ENCODE measurements at places on chromosomes 12 and 14.

- no peak for DNase-seq
Measured at GRCh38 chr14:62244221-62244620, 482.0 kb downstream of the SNAPC1 start.

GRCh38 chr12:103207936-103208335 is 250.5 kb downstream of the ASCL1 start:
- no peak for DNase-seq

DNA sequence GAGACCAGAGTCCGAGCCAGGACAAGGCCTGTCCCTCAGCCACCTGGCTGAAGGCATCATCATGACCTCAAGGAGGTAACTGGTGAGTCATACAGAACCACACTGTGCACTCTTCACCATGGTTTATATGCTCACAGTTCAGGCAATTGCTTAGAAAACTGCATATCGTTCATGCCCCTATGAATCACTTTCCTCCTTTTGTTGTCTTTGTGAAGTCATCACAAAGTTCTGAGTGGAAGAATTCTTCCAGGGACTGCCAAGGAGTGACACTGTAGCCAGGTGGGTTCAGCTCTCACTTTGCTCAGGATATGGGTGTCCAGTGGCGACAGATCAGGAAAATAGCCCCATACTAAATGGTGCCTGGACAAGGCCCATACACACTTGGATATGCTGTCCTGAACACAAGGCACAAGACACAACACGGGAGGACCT is 92.5 kb downstream of the DPF3 start:
- no peak for DNase-seq

- no peak for DNase-seq
Measured at GRCh38 chr12:1865284-1865866, 45.0 kb downstream of the LRTM2 start.

DNA sequence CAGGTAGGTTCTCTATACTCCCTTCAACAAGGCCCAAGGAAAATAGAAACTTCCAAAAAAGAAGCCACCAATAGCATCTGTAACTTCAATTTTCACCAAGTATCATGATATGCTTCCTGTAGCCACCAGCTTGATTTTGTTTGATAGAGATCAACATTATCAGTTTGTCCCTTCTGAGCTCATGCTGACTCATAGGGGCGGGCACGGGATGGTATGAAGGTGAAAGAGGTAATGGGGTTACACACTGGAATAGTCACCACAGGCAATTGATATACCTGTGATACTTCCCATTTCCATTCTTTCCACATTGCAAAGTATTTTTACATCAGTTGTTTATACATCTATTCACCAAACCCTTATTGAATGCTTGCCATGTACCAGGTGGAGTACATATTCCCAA is 134.1 kb downstream of the KCNA5 start:
- DNase-seq: no peak

Data from hematopoietic multipotent progenitor cell treated with erythropoietin and hydrocortisone succinate and interleukin-3 and kit ligand, for 8 days (in vitro differentiated cells).